Epithelial cell of prostate (primary cell): ENCODE measurements at places on chromosomes 6 and 20.

DNA sequence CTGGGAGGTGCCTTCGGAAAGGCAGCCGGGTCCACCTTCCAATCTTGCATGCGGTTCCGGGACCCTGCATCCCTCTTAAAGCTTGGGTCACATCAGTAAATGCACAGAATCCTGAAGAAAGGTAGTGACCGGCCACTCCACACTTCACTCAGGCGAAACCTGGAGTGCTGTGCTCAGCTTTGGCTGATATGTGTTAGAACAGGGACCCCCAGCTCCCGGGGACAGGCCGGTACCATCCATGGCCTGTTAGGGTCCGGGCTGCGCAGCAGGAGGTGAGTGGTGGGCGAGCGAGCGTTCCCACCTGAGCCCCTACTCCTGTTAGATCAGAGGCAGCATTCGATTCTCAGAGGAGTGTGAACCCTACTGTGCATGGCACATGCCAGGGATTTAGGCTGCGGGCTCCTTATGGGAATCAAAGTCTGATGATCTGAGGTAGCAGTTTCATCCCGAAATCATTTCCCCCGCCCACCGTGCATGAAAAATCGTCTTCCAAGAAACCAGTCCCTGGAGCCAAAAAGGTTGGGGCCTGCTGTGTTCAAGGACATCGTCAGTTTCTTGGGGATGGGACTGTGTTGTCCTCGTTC, 143.0 kb downstream of the ERMARD start:
- DNase-seq = no peak

GRCh38 chr6:108694816-108695215, 134.1 kb downstream of the FOXO3 start:
- no peak for DNase-seq

DNA sequence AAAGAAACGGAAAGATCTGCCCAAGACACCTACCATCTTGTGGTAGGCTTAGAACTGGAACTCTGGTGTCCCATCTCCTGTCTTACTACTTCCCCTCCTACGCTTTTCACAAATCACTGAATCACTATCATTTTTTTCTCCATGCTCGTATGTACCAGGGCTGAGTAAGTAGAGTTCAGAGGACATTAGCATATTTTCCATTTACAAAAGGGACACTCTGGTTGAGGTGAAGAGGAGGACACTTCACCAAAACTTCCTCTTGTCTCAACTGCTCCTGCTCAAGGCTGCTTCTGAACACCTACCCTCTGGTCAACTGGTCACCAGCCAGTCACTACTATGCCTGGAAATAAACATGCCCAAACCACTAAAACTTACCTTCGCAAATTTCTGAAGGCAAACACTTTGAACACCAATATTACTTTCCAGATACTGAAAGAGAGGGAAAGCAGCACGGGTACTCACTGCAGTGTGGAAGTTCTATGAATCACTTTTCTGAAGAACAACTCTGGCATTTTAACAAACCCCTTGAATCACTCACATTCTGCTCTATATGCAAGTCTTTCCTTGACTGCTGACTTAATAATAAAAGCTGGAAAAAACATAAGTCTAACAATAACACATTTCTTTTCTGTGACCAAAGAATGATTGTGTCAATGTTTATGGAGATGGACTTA, 123.3 kb downstream of the INSM1 start:
- DNase-seq = no peak

- DNase-seq = no peak
Measured at GRCh38 chr6:43953794-43954310, 173.4 kb downstream of the MRPL14 start.

DNA sequence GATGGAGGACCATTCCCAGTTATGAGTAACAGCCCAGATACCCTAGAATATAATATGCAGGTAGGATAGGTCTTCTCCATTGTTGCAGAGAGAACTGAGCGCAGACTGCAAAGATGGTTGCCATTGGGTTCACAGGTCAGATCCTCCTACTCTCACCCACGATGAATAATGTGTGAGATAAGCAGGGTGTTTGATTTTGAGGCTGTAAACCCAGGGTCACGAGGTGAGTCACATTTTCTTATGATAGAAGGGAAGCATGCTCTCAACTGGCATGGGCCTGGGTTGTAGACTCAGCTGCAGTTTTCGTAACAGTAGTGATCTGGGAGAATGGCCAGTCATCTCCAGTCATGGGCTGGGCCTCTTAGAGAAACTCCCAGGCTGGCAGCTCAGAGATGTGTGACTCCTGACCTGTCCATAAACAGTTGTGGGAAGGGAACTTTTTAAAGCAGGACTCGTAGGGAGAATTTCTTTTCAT, 74.2 kb downstream of the CD164 start:
- peak; percentile 52 for DNase-seq

DNA sequence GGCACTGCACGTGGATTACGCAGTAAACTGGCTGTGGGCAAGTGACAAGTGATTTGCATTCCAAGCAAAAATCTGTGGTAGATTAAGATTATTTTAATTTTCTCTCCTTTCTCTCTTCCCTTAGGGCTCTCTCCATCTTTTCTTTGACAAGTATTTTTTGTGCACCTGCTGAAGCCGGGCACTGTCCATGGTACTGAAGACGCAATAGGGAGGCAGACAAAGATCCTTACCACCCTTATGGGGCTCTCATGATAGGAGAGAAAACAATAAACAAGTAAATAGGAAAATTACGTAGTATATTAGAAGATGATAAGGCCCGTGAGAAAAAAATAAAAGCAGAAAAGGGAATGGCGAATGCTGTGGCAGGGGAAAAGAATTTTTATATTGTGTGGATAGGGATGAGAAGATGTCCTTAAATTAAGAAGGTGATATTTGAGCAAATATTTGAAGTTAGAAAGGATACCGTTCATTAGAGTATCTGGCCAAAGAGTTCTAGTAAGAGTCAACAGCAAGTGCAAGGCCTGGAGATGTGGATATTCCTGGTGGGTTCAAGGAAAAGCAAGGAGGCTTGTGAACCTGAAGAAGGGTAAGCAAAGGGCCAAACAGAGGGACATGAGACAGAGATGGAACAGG, 146.0 kb downstream of the LAMP5 start:
- DNase-seq = no peak

- DNase-seq = no peak
Measured at GRCh38 chr20:62818592-62819493, 2.0 kb downstream of the COL9A3 start.

DNA sequence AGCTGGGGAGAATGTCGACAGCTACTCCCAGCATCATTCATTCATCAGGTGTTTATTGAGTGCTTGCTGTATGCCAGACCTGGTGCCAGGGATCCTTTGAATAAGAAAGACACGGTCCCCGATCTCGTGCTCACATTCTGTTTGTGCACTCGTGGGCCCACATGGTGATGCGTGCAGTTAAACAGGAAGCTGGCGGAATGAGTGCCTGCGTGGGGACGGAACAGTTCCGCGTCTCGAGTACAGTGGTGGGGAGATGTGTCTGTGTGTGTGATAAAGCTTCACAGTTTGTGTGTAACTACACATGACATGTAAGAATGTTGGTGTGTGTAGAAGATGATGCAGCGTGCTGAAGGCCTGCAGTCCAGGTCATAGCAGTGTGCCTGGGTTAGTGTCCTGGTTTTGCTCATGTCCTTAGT, 6.5 kb downstream of the RBM38 start:
- DNase-seq = no peak

DNA sequence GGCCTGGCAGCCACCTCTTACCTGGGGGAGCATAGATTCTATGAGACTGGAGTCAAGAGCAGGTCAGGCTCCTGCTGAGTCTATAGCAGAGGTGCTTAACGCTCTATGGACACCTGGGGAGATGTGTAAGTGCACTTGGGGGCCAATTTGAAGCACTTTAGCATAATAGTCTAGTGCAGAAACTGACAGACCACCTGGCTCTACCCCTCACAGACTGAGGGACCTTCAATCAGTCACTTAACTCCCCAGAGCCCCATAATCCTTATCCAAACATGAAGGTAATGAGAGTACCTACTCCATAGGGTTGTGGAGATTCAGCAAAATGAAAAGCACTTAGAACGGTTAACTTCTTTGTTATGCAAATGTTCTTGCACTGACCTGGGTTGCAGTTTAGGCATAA, 87.3 kb upstream of the SLC22A16 start:
- DNase-seq = no peak

DNA sequence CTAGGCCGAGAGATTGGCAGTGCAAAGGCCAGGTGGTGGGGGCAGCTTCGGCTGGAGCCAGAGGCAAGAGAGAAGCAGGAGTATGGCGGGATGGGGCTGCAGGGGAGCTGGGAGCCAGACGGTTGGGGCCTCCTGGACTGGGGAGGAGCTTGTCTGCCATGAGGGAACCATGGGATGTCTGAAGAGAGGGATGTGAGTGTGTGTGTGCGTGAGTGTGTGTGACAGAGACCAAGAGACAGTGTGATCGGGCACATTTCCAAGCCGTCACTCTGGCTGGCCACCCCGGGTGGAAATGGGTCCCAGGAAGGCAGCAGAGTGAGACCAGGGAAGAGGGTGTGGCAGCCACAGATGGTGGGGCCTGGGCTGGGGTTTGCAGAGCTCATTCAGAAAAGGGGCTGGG, 13.8 kb downstream of the PHACTR3 start:
- no peak for DNase-seq

GRCh38 chr6:68167604-68168003, 467.5 kb upstream of the ADGRB3 start:
- no peak for DNase-seq

- no peak for DNase-seq
Measured at GRCh38 chr20:13220194-13220903, 725 bp upstream of the ISM1 start.

DNA sequence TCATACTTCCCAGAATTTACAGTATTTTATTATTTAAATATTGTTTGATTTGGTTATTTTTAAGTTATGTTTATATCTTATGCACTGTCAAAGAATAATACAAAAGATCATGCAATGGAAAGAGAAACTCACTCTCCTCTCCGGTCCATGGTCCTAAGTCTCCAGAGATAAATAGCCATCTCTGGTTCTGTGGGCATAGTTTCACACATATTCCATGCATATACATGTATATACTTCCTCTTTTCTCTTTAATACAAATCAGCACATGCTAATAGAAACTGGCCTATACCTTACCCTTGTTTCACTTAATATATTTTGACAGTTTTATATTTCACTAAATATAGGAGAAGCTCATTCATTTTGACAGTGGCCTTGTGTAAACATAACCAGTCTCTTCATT, 901.7 kb upstream of the CITED2 start:
- DNase-seq = no peak

GRCh38 chr20:17179840-17180239, 47.0 kb upstream of the PCSK2 start:
- DNase-seq = no peak

GRCh38 chr20:47070176-47070575, 175.5 kb downstream of the EYA2 start:
- DNase-seq = no peak

GRCh38 chr6:34951731-34952130, 62.7 kb downstream of the ANKS1A start:
- no peak for DNase-seq

- DNase-seq = no peak
Measured at GRCh38 chr20:50329981-50330503, 139.4 kb downstream of the CEBPB start.

DNA sequence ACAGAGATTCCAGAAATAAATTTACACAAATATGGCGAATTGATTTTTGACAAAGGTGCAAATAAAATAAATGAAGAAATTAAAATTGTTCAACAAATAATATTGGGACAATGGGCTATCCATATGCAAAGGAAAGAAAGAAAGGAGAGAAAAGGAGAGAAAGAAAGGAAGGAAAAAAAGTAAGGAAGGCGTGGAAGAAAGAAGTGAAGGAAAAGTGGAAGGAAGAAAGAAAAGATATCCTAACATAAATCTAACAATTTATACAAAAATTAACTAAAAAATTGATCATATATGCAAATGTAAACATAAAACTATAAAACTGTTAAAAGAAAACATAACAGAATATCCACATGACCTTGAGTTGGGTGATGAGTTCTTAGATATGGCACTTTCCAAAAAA, 78.7 kb upstream of the ZNF184 start:
- no peak for DNase-seq

DNA sequence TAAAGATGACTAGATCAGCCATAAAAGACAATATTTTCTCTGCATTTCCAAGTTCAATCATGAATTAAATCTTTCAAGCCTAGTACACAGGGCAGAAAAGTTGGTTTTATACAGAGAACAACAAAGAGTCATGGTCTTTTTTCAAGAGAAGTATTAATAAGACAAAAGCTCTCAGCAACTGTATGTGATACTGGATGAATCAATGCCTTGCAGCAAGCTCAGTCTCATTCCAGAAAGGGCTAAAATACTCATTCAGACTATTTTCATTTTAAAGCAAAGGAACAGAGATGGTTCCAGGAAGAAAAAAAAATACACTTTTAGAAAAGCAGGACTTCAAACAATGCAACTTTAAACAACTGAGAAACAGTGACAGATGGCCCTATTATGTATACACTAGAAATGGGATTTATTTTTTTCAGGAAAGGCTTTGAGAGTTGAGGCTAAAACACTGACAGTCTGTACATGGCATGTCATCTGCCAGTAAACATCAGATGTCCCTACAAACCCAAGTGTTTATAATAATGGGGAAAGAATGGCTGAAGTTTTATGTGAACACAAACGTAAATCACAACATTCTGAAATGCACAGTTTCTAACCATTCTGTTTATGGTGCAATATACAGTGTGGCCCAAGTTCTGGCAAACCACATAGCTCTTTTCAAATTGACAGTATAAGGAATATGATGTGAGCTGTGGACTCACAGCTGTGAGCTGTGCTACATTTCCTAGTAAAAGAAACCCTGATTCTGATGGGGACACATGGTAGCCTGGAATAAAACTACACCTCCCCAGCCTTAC, 114.3 kb upstream of the DST start:
- no peak for DNase-seq

DNA sequence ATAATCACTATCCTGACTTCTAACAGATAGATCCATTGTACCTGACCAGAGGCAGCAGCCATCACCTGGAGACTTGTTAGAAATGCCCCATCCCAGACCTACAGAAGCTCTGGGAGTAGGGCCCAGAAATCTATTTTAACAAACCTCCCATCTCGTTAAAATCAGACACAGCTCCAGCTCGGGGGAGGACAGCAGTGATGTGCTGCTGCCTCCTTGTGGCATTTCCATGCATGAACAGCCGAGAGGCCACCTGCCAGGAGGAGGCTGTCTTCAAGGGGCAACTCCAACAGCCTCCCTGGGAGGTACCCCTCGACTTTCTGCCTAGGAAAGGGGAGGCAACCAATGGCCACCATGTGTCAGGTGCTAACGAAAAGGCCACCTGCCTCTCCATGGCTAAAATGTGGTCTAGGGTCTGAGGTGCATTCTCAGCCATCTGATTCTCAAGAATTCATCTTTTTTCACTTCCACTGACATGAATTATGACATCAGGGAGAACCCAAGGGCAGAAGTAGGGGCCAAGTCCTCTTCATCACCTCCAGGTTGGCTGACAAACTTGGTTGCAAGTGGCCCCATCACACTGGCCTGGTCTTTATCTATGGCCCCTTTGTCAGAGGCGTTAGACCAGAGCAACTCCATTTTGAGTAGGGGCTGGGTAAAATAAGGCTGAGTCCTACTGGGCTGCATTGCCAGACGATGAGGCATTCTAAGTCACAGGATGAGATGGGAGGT, 12.2 kb upstream of the KCNK15 start:
- DNase-seq = no peak
